ENCODE measurements at places on chromosomes 7 and 10.

DNA sequence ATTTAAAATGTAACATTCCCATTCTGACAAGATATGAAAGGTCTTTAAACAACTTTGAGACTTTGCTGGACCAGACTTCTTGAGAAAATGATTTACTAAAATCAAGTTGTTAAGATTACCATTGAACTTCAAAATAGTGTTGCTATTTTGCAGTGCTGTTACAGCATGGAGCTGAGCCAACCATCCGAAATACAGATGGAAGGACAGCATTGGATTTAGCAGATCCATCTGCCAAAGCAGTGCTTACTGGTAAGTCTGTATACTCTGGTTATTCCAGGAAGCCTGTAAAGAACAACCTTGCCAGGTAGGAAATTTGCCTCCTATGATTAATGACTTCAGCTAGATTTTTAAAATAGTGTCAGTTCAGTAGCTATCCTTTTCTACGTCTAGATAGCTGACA, 18.8 kb downstream of the TNKS2 start:
- DNase-seq, result no peak

DNA sequence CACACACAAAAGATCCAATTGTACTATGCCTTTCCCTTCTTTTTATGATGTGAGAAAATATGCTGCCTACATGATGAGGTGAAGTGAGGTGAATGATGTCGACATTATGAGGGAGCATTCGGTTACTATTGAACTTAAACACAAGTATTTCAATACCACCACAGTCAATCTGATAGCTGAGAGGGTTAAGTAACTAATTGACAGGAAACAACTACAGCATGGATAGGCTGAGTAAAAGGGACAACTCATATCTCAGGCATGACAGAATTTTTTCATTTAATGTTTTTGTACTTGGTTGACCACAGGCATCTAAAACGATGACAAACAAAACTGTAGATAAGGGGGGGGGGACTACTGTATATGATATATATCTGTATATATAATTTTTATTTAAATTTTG, 488.9 kb downstream of the SH2D4B start:
- DNase-seq, result no peak

GRCh38 chr7:72182036-72182435, 230.1 kb downstream of the CALN1 start:
- no peak for DNase-seq

GRCh38 chr10:50216894-50217293, 34.4 kb downstream of the ASAH2 start:
- no peak for DNase-seq

DNA sequence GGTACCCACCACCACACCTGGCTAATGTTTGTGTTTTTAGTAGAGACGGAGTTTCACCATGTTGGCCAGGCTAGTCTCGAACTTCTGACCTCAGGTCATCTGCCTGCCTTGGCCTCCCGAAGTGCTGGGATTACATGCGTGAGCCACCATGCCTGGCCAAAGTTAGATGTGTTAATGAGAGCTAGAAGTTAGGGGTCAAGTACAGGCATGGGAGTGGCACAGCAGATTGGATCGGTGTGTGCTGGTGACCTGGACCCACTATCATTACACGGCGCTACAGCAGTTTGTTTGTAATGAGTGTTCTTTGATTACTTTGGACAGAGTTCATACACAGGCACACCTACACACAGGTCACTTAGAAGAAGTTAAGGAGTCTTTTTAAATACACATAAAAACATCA, 36.7 kb downstream of the DNAJB6 start:
- no peak for DNase-seq

DNA sequence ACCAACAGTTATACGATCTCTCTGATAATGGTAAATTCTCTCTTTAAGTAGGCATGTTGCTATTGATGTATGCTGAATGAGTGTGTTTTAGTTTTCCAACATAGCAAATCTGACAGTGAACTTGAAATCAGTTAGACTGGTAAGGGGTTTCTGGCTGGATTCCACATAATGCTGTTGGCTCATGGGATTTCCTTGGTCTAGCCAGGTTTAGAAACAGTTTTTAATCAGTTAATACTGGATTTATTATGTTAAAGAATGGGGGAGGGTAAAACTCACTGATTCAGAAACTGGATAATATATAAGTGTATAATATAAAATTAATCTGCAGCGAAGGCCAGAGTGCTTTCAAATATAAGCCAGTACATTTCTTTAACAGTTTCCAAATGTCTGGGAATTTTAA, 55.6 kb downstream of the PCDH15 start:
- DNase-seq, result no peak

GRCh38 chr7:151398446-151399304, 11.2 kb downstream of the WDR86 start:
- no peak for DNase-seq

- no peak for DNase-seq
These were observed 1.3 kb upstream of the SORCS3 start for GRCh38 chr10:104639590-104640338.
